Left forelimb (tissue), 1 donor: ENCODE measurements at places on chromosomes 2 and 18.
A peak's percentile ranks its signal among the peaks of the same experiment; 100 is the strongest.

DNA sequence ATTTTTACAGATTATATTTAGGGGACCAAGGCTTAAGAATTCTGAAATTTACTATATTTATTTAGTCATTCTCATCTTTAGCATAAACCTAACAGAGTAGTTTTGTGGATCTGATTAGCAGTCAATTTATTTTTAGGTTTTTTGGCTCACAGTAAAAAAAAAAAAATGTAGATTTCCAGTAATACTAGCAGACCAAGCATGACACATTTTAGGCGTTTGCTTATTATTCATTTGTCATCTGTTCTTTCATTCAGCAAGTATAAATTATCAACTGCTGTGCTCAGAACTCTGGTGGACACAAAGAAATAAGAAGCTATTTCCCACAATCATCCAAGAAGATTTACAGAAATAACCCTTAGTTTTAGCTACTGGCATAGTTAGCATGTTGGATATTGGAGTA, 20.6 kb downstream of the PDE1A start:
- no peak for DNase-seq

DNA sequence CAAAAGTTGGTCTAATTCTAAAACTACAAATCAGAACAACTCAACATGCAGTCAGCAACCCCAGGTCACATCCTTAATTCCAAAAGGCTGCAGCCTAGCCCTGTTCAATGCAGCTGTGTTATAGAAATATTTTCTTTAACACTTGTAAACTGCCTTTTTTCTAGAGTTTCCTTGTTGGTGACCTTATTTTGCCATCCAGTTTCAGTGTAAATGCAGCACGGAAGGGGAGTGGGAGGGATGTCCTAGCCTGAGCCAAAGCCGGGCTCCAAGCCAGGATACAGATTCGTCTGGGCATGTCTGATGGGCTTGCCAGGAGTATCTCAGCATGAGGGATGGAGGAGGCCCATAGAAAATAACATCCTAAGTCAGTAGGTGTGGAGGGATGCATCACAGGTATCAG, 17.7 kb upstream of the SP3 start:
- DNase-seq = no peak

DNA sequence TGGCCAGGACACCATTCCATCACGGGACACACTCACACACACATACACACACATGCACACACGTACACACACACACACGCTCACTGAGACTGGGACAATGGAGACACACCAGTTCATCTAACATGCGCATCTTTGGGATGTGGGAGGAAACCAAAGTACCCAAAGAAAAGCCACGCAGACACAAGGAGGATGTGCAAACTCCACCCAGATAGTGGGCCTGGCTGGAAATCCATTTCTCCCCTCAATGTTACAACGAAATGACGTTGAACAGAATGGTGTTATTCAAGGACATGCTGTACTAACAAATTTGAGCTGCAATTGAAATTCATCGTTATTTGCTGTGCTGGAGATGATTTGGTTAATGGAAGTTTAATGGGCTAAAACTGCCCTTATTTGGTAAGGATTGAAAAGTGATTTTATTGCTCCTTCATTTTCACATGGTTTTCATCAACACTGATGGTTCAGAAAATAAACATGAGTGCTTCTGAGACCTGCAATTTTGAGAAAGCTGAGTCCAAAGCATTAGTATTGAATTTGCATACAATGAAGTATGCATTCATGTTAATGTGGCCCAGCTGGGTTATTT, 110.0 kb downstream of the KCNE4 start:
- no peak for DNase-seq

DNA sequence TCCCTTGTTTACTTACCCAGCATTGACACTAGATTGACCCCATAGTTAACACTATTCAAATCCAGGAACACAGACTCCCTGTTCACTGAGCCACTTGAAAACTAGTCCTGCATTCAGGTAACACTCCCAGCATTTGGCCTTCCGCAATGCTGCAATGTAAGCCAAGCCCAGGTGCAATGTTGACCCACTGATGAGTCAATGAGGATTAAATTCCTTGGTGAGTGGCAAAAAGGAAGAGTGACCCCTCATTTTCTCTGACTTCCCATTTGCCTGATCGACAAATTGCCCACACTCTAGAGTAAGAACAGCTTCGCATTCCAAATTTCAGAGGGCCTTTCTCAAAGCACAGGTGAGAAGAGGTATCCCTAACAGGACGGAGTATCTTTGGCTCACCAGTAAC, 251.9 kb downstream of the FBXO15 start:
- no peak for DNase-seq

DNA sequence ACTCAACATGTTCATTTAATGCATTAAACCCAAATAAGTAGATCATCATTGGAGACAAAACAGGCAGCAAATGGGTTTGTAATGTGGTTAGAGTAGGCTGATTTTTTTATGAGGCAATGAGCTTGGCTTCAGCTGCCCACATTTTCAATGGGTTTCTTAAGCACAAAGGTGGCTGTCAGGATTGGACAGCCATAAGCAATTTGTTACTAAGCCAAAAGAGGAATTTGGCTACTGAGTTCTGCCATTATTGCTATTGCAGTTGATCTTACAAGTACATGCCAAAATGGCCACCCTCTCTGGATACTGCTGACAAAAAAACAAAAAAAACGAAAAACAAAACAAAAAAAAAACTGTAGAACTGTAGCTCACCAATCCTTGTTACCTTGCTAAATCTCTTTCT, 1348.0 kb upstream of the PIK3C3 start:
- DNase-seq = no peak

DNA sequence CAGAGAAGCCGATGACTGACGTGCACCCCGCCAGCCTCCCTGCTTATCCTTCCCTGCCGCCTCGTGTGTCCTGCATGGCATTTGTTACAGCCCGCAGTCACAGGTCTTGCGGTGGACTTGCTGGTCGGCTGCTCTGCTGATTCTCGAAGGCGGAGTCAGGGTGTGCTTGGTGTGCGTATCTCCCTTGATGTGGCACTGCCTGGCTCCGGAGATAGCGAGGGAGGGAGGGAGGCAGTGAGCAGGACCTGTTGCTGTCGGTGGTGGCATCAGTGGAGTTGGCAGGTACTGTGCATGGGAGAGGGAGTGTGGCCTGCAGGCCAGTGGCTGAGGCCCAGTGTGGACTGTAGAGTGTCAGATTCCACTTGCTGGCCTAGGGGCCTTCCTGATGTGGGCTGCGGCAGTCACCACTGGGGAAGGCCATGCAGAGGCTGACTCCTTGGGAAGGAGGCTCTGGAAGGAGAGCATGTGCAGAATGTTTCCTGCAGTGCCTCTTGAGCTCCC, 198.9 kb downstream of the AGAP1 start:
- no peak for DNase-seq

GRCh38 chr2:134384131-134384530, 130.3 kb downstream of the MGAT5 start:
- no peak for DNase-seq

- DNase-seq = no peak
Observed at GRCh38 chr2:229080172-229080571, 190.9 kb downstream of the PID1 start.

- DNase-seq = peak; percentile 74
Observed at GRCh38 chr2:176565641-176566323, 296.5 kb downstream of the MTX2 start.

DNA sequence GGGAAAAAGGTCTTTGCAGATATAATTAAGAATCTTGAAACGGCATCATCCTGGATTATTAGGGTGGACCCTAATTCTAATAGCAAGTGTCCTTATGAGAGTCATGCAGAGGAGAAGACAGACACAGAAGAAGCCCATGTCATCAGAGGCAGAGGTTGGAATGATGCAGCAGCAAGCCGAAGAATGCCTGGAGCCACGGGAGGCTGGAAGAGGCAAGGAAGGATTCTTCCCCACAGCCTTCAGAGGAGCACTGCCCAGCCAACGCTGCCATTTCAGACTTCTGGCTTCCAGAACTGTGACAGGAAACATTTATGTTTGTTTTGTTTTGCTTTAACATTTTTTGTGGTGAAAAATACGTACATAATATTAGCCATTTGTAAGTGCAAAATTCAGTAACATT, 72.3 kb downstream of the MCFD2 start:
- DNase-seq = no peak

DNA sequence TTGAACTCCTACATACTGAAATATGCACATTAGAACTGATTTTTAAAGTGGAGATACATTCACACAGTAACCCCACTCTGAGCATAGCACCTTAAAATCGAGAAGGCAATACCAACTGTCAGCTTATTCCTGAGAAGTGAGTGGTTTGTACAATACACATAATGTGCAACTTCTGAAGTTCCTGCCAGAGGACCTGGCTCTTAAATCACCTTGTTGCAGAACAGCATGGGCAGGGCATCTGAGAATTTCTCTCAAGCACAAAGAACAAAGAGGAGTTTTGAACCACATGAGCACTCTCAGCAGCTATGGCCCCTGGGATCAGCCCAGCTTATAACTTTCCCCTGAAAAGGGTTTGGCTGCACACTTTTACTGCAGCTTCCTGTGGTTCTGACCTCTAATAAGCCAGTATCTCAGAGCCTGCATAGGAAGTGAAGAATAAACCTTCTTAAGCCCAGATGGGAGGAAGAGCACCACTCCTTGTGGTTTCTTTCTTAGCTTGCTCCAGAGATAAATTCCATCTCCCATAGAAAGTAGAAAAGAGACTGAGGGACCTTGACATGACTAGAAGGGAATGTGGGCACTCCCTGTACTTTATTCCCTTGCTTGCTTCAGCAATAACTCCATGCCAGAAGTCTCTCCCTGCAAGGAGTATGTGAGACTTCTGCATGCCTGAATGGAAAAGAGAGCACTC, 862.3 kb downstream of the SUCLG1 start:
- DNase-seq = no peak

DNA sequence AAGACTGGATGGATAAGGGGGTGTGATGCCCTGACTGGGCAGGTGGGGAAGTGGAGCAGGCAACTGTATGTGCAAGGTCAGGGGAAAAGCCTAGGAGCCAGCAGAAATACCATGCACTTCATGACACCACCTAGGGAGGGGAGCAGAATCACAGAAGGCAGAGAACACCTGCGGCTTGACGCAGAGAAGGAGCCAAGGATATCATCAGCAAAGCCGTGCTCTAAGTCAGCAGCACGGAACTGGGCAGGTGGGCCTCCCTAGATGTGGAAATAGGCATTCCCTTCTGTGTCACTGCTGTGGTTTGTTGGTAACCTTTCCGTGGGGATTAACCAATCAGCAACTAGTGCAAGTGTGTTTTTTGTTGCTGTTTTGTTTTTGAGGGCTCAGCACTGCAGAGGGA, 41.3 kb downstream of the HDLBP start:
- no peak for DNase-seq

DNA sequence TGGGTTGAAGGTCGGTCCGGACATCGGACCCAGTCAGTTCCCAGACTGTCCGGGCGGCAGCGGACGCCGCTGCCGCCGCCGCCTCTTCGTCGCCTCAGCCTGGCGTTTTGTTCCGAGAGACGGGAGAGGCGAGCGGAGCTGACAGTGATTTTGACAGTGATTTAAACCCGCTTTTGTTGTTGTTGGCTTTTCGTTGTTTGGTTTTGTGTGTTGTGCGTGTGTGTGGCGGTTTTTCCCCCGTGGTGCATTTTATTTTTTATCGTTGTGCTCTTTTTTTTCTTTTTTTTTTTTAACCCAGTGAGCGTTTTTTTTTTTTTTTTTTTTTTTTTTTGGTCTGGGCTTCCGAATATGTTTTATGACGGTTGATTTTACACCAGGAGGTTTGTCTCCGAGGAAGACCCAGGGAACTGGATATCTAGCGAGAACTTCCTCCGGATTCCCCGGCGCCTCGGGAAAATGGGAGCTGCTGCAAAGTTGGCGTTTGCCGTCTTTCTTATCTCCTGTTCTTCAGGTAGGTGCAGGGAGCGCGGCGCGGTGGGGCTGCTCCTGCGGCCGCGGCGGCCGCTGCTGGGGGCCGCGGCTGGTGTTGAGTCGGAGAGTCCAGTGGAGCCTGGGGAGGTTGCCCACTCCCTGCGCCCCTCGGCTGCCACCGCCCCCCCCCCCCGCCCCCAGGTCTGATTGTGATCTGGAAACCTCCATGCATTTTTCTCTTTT, at the start of gene ACVR2A:
Gene ACVR2A (plus strand): TSS at position 333 of the 714 bp plus-strand sequence. CDS start 124 bp downstream, at position 457.
- peak; percentile 71 for DNase-seq

GRCh38 chr2:9656270-9656766, 25.5 kb upstream of the YWHAQ start:
- no peak for DNase-seq
